WTC11 (cell line): ENCODE measurements at places on chromosomes 2 and 18. TPM values are rescaled to one million over a fixed set of nuclear protein-coding genes. Genes with fewer than 3 reads are reported as not detected.

DNA sequence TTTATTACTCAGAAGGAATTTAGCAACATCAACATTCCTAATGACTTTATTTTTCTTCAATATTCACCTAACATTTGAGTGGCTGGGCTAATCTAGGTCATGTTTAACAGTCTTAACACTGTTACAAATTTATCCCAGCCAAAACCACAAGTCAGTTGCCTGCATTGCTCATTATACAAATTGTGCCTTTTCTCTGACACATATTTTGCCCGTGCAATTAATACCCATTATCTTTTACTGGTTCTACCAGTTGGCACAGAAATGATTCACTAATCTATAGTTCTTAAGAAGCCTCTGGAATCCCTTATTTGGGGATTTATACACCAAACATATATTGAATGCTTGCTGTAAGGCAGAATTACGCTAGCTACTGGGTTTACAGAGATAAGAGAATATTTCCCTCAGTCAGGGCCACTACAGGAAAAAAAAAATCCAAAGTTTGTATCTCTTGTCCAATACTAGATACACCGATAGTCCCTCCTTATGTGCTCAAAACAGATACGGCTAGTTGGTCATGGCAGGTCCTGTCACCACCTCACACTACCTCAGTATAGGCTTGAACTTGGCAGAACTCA is 46.3 kb downstream of the ZCCHC2 start:
- no peak for DNase-seq

DNA sequence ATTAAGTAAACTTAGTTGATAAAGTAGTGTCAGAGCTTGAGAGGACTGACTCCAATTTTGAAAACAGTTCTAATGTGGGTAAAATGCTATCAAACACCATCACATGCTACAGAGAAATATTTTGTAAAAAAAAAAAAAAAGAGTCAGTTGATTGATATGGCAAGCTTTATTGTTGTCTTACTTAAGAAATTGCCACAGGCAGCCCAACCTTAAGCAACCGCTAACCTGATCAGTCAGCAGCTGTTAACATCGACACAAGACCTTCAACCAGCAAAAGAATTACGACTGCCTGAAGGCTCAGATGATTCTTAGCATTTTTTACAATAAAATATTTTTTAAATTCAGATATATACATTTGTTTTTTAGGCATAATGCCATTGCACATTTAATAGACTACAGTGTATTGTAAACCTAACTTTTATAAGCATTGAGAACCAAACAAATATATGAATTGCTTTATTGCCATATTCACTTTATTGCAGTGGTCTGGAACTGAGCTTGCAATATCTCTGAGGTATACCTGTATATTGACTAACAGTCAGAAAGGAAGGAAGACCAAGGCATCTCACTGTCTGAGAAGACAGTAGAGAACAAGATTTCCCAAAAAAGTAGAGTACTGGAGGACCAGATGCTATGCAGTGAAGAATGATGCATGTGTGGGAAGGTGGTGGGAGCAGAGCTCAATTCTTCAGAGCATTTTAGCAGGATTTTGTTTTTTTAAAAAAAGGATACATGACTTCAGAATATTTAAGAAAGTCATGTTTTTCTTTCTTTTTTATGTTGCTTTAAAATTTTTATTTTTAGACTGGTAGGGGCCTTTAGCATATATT is 973.8 kb upstream of the GYPC start:
- no peak for DNase-seq

DNA sequence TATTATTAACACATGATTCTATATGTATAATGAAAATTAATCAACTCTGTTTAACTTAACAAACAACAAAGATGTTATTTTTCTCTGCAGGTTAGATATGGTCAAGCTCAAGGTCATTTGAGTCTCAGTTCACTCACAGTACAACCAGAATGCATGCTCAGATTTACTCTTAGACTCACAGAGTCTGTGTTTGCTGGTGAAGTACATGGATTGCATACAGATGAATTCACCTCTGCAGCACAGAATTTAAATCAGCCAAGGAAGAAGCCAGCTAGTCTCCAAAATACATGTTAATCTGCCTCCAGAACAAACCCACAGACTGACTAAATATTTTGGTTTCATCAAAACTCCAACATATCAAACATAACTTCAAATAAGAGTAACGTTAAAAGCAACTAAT is 424.5 kb downstream of the RAD51AP2 start:
- DNase-seq: no peak

DNA sequence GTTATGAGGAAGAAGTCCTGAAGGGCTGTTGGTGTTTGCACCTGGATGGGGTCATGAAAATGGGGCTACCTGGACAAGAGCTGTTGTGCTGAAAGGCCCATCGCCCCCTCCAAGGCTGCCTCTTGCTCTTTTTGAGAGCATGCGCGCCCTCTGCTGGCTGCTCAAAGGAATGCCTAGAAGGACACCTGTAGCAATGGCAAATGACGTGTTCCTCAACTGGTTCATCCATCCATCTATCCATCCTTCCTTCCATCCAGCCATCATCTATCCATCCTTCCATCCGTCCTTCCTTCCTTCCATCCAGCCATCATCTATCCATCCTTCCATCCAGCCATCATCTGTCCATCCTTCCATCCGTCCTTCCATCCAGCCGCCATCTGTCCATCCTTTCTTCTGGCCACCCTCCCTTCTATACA is 17.2 kb upstream of the RPL31 start:
- peak; percentile 86 for DNase-seq

DNA sequence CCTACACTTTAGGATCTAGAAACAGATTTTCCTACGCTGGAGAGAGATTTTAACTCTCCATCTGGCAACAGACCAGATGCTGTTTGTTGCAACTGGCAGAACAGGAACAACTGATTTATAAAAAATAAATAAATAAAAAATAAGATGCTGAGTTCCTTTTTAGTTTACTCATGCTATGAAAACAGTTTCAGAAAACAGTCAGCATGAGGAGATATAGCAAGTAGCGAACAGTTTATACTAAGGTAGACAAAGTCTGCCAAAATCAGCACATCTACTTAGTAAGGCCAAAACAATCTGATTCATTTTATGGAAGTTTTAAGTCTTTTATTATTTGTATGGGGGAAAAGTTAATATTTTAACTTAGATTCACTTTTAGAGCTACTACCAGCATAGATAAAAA is 974.0 kb upstream of the CNTNAP5 start:
- DNase-seq: no peak

- DNase-seq: no peak
Measured at GRCh38 chr2:184154438-184154837, 443.9 kb upstream of the ZNF804A start.

GRCh38 chr2:17589406-17590035 is 49.0 kb downstream of the VSNL1 start:
- DNase-seq: no peak

- DNase-seq: no peak
Measured at GRCh38 chr18:59865241-59865986, 34.4 kb upstream of the PMAIP1 start.

DNA sequence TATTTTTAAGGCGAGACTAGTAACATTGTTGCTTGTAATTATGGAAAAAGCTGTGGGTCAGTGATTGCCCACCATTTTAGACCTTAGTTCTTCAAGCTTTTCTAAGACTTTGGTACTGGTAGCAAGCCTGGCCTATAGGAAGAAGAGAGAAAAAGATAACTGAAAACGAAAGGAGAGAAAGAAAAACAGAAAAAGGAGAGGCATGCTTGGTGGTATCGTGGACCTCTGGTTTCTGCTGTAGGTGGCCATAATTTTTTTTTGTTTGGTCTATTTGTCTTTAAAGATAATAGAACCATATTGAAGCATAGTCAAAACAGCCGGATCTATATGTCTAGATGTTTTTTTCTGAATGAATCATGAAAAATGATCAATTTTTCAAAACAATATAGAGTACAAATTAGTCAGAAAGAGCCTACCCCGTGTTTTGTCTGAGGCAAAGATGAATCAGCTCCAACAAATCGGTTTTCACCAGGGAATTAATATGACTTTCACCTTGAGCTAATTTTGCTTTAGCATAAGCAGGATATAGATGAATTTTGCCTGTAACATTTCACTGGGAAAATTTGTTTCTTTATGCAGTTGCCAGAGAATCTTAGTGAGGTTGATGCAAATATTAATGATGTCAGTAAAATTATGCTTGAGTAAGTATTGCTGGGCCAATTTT is 45.7 kb downstream of the CCDC85A start:
- DNase-seq: no peak

DNA sequence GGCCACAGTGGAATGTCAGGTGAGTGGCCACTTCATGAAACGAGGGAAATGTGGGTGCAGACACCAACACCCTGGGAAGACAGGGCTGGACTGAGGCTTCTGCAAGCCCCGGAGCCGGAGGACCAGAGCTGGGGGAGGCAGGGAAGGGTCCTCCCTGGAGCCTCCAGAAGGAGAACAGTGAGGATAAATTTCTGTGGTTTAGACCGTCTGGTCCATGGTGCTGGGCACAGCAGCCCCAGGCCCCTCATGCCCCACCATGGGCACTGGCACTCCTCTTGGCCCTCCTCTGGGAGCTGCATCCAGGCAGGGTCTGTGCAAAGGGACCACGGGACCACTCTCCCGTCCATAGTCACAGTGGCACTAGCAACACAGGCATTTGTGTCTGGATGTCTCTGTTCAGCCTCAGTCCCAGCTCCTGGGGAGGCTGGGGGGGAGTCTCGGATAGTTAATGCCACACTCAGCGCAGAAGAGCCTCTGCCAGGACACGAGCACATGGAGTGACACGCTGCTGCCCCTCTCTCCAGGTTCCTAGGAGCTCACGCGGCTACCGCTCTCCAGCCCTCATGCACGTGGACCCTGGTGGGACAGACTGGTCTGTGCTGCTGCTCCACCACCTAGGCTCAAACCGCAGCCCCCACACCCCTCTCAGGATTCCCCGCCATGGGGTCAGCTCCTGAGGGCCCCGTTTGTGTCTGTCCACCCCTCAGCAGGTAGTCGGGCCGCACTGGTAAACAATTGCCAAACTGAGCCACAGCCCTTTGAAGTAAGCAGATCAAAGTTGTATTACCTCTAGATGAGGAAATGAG is 305.9 kb upstream of the SALL3 start:
- DNase-seq: no peak

- DNase-seq: no peak
Measured at GRCh38 chr2:85419009-85419675, 628 bp downstream of the SH2D6 start.

- DNase-seq: peak; percentile 46
Measured at GRCh38 chr2:20223407-20224163, 1.3 kb downstream of the SDC1 start.

DNA sequence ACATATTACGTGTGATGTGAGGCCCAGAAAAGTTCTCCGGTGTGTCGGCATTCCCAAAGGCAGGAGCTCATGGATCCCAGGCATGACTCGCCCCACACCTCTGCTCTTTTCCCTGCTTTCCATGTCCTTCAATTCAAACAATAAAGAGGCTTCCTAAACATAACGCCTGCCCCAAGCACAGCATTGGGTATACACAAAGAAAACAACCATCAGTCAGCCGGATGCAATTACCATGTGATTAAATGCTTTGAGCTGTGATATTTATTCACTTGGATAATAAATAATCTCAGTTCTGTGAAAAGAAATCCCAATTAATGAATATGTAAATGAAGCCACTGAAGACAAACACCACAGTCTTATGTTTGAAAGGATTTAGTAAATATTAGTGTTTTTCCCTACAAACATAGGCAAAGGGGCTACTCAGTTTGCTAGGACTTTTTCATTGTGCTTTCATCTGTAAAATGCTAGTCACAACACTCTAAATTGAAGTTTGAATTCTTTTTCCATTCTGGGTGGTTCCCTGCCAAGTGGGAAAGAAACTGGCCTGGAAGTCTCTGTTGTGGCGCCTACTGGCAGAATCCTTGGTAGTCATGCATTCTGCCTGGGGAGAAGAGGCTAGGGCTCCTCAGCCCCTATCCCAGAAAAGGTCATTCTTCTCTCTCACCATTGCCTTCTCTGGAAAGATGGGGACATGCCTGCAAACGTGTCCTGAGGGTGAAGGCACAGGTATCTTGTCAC is 144.7 kb downstream of the COL6A3 start:
- DNase-seq: no peak

DNA sequence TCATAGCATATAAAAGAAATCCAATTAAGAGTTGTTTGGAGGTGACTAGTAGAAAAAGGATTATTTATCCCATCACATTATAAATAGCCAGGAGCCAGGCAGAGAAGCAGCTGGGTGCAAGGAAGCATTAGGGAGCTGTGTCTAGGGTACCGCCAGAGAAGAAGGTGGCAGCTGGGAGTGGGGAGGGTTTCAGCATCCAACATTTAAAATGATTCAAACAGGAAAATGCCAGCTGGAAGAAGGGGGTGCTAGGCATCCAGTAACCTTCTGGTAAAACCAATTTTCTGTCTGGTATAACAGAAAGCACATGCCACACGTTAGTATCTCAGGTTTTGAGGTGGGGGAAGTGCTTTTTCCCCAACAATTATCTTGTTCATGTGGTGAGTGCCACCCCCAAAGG is 452.4 kb downstream of the ZEB2 start:
- DNase-seq: no peak

GRCh38 chr18:62852851-62853250 is 137.5 kb downstream of the PHLPP1 start:
- no peak for DNase-seq

DNA sequence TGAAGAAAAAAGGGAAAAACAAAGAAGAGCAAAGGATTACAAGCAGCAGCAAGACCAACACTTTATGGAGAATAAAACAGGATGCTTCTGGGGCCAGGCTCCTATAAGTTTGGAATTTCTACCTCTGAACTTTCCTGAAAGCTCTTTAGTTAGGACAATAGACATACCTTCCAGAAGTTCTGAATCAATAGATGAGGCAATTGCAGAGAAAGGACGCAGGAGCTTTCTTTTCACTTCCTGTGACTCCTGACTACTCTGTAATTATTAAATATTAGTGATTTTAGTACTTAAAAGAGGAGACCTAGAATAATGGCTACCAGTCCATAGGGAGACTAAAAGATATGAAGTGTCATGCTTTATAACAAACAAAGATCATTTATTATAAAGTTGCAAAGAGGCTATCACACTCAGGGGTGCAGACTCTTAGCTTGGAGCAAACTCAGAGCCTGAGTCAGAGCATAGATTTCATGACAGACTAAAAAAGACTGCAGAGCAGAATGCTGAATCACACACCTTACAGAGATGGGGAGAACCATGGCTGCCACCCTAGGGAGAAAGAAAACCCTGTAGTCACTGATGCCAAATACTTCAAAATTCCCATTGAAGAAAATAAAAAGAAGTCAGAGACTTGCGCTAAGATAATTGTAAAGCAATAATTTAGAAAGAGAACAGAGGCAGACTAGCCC is 52.5 kb upstream of the FAM136A start:
- DNase-seq: no peak

ACMSD gene
- not detected in 3 replicates for total RNA-seq

SCYGR4 gene
- not detected in 3 replicates for total RNA-seq

CLASP1 gene
- 47.2 to 50.0 TPM (median 48.7 TPM) in 3 replicates for total RNA-seq

DUSP2 gene
- 4.7 to 6.8 TPM (median 5.8 TPM) in 3 replicates for total RNA-seq

CAVIN2 gene
- 0.14 to 0.28 TPM (median 0.27 TPM) in 3 replicates for total RNA-seq

RAB27B gene
- total RNA-seq: 0.30 to 0.87 TPM (median 0.80 TPM) in 3 replicates
